ENCODE measurements at places on chromosomes 12 and 14.

GRCh38 chr12:11832093-11832492 is 182.6 kb downstream of the ETV6 start:
- DNase-seq, result no peak

GRCh38 chr14:93337143-93337753 is 4.4 kb upstream of the BTBD7 start:
- no peak for DNase-seq

GRCh38 chr14:58736606-58737005 is 98.8 kb downstream of the DACT1 start:
- no peak for DNase-seq

DNA sequence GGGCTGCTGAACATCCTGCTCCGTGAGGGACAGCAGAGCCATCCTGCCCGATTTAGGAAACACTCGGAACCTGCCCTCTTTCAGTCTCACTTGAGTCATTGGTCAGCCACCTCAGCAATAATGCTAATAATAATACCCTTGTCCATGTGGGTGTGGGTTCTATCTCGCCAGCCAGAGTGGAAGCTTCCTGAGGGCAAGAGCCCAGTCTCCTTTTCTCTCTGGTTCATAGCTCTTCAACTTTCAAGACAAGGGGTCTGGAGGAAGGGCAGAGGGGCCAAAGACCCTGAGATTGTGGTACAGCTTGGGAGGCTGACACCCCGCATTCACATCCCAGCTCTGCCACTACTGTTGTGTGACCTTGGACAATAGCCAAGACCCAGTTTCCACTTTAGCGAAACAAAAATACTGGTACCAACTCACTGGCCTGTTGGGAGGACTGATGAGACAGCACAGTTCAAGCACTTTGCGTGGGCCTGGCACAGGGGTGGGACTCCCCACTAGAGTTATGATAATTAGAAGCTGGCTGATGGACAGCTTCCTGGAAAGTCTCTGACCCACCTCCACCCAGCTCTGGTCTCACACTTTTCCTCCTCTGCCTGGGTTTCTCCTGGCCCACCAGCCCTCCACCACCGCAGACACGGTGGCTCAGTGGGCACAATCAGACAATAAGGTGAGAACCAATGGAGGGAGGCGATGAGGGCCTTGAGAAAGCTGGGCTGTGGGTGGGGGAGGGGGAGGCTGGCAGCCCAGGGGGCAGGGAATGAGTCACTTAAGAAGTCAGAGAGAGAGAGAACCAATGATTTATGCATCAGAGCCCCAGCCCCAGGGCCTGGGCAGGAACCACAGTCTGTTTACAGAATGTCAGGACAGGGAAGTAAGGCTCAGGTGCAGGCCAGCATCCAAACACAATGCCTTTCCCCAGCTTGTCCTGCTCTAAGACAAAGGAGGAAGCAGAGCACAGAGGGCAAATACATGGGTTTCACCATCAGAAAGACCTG is 9.6 kb downstream of the FAIM2 start:
- peak; percentile 54 for DNase-seq

GRCh38 chr12:52523824-52524223 is 3.6 kb upstream of the KRT5 start:
- DNase-seq, result no peak

DNA sequence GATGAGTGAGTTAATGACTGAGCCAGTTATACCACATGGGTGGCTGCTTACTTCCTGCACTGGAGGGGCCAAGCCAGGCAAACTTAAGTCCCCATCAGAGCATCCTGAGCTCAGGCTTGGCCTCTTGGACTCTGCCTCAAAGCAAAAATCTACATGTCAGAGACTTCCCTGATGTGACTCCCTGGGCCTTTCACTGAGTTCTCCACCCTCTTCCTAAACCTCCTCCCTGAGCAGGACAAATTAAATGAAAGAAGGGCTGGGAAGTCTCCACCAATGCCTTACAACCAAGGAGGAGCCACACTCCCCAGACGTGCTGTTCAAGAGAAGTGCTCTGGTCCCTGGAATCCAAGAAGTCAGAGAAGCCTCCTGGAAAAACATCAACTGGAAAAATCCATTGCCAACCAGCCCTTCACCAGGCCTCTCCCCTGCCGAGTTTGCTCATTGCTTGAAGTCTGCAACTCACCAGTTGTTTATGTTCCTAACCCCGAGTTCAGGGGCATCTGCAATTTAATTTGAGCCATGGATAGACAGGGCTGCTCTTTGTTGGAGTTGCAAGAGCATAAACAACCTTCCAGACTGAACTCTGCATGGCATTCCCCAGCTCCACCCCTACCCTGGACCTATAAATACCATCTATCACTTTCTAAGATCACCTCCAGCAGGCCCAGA is 160.5 kb downstream of the ANO2 start:
- no peak for DNase-seq

GRCh38 chr12:98503342-98503591 is 12.1 kb upstream of the TMPO start:
- peak; percentile 73 for DNase-seq

GRCh38 chr12:116416166-116416565 is 138.7 kb upstream of the MED13L start:
- DNase-seq, result peak; percentile 17

GRCh38 chr14:68685419-68686204 is 107.3 kb downstream of the ZFP36L1 start:
- no peak for DNase-seq

- no peak for DNase-seq
Measured at GRCh38 chr12:57097554-57097835, 8.6 kb downstream of the NAB2 start.

DNA sequence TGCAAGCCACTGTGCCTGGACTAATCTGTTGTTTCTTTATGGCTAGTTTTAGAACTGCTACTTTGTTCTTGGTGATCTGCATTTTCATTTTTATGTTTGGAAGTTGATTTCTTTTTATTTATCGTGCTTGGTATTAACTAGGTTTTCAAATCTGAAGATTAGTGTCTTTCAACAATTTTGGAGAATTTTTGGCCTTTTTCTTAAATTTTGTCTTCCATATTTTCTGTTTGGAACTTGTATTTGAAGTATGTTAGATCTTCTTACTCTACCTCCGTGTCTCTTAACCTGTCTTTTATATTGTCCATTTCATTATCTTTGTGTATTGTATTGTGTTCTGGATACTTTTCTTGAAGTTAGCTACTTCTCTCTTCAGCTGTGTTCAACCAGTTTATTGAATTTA is 9.5 kb downstream of the FRS2 start:
- no peak for DNase-seq

GRCh38 chr14:22469538-22470303 is 119.3 kb downstream of the DAD1 start:
- no peak for DNase-seq

GRCh38 chr12:3313675-3314663 is 177.0 kb upstream of the PRMT8 start:
- DNase-seq, result peak; percentile 79

DNA sequence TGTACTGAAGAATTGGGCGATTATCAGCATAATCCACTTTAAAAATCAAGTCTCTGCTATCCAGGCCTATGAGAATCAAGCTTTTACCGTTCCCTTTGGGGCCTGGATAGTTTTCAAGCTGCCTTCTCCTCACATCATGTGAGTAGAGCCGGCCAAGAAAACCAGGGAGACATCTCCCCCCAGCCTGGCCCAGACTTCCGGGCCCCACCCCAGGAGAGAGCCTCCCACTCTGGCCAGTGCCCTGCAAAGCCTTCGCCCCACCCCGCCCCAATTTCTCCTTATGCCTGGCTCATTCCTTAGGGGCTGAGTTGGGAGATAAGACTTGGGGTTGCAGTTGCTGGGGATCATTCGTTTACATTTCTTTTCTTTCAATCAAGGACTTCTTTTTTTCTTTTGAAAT is 1.4 kb upstream of the TMEM132C start:
- no peak for DNase-seq

DNA sequence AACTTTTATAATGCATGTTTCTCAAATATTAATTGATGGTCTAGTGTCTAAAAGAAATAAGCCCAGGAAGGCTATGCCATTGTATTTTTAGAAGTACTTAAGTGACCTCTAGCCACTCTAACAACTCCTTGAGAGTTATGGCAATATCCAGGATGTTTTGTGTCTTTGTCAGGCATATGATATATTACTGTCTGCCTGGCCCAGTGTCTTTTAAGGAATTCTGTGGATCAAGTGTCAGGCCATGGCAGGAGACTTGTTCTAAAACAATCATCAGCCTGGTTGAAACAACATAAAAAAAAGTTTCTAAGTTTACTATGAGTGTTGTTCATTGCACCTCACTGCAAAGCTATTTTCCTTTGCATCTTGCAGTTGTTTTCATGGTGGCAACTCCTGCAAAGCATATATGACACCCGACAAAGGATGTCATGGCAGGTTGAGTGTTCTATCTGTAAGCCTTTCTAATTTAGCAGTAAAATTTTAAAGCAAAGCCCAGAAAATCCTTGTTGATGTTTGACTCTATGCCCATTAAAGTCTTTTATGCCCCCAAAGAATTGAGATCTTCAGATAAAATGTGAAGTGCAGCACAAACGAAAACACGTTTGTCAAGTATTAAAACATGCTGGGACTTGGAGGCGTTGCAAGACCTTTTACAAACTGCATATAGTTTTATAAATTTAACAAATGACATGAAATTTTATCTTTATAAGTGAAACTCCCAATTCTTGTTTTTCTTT is 89.5 kb upstream of the SLC38A2 start:
- no peak for DNase-seq

DNA sequence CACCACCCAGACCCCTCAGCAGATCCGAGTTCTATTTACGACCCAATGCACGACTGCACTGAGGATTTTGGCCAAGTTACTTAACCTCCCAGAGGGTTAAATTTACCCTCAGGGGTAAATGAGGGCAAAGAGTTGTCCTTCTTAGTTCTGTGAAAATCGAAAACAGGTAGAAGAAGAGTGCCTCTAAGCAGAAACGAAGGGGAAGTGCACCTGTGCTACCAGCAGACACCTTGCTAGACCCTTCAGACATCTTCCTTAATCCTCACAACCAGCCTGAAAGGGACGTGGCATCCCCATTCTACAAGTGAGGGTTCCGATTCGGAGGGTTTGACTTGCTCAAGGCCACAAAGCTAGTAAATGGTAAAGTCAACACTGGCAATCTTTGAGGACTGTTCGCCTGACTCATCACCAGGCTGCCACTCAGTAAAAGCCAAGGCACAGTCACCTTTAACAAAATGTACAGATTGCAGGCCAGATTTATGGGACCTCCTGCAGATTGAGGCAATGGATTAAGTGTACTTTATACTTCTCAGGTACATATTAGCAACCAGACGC is 1.6 kb downstream of the GSG1 start:
- DNase-seq, result peak; percentile 16

DNA sequence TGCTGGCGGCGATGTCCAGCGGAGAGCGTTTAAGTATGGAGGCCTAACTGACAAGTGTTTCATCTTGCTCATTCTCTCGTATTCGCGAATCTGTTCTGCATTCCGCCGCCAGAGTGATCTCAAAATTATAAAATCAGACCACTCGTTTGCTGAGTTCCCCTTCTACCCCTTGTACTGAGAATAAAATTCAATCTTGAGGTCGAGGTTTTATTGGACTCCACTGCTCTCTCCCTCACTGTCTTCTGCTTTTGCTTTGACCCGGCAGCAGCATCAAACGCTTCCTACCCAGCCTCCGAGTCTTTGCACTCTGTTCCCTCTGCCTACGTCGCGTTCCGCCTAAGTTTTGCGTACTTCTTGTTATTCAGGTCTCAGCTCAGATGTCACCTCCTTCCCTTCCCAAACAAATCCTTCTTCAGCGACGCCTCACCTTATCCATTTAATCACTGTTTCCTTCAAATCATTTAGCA is 462 bp downstream of the KNTC1 start:
- DNase-seq, result peak; percentile 43

GRCh38 chr12:112130441-112130998 is 5.2 kb downstream of the TRAFD1 start:
- no peak for DNase-seq

- DNase-seq, result no peak
Measured at GRCh38 chr14:61409782-61410181, 88.4 kb downstream of the PRKCH start.

- no peak for DNase-seq
Measured at GRCh38 chr12:112352921-112353320, 29.3 kb downstream of the HECTD4 start.

- no peak for DNase-seq
Measured at GRCh38 chr14:60188696-60189095, 23.5 kb upstream of the DHRS7 start.

Measured in iPS-NIHi11 (cell line).